Frontal cortex (tissue), 4 donors: ENCODE measurements at places on chromosomes 13 and 19.

- DNase-seq = no peak
Observed at GRCh38 chr19:866769-867300, 7.4 kb downstream of the CFD start.

DNA sequence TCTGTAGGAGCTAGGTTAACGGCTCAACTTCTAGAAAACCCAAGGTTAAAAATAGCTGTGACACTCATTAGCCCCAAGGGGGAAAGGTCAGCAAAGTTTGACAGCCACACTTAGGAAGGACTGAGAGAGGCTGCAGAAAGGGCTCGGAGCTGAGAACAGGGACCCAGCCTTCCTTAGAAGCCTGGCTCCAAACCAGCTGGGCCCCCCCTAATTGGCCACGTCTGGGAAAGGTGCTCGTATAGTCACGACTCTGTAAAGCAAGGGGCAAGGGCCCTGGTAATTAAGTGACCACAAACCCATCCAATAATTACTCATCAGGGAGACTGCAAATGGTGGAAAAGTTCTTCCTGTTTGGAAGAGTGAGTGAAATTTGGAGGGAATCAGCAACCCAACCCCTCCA lies 90.5 kb downstream of the RNASEH2B start:
- no peak for DNase-seq

DNA sequence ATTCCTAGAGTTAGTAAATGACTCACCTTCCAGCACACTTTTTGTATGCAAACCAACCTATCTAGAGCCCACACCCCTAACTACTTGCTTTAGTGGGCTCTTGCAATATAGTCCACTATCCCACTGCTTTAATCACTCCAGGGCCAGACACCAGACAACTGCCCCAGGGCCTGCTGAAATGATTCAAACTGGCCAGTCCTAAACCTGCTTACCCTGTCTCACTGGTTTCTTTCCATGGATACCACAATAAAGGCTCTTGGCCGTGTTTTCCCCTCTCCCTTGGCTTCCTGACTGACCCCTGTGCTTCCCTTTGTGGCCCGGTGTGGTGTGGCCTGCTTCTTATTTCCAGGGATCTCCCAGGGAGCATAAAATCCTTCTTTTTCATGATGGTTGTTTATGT lies 14.6 kb downstream of the HS6ST3 start:
- no peak for DNase-seq

- no peak for DNase-seq
Observed at GRCh38 chr13:31885994-31886393, 145.6 kb upstream of the FRY start.

DNA sequence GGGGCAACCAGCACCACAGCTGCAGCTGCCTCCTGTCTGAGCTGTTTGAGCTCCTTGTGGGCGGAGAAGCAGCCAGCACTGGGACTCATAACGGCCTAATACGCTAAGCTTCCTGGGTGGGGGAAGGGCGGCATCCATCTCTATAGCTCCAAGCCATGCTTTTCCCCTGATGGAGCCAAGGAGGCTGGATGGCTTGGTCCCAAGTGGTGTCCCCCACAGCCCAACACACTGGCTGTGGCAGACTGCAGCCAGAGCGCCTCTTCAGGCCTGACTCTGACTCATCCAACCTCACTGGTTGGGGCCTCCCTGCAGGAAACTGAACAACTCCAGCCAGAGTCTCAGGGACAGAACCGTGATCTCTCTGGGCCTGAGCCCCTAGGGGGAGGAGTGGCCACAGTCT lies 537.3 kb downstream of the SUCLA2 start:
- no peak for DNase-seq

GRCh38 chr13:28026508-28026907 lies 38.0 kb upstream of the URAD start:
- DNase-seq = no peak

- peak; percentile 67 for DNase-seq
Observed at GRCh38 chr19:50705422-50706019, 14.1 kb downstream of the SHANK1 start.

DNA sequence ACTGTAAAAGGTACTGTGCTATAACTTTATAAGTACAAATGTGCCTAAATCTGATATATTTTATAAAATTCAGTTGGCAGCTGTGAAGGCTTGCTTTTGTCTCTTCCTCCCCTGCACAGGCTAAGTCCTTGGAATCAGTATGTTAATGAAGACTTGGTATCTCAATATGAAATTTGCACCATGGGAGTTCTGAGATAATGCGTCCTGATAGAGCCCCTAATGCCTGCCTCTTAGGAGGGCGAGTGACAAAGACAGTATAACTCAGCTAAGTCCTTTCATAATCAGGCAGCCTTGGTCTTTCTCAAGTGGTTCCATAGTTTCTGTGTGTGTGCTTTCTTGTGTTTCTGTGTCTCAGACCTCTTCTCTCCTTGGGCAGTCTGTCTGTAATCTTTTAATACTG lies 14.7 kb downstream of the LRCH1 start:
- no peak for DNase-seq

DNA sequence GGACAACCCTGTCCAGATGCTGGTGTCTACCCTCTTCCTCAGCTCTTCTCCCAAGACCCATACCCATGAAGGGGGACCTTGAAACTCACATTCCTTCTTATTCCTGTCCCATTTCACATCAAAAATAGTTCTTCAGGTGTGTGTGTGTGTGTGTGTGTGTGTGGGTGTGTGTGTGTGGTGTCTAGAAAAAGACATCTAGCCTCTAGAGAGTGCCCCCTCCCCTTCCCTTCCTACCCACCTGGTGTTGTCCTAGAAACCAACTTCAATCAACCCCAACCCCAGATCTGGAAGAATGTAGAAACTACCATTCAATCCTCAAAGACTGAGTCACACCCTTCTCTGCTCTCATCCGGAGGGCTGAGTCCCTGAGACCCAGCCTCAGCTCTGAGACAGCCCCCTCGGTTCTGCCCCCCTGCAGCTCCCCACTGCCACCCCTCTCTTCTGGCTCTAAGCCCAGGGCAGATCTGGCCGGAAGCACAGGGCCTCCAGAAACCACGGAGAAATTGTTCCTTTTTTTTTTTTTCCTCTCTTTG lies 3.5 kb downstream of the KCNN4 start:
- DNase-seq = peak; percentile 44

- peak; percentile 98 for DNase-seq
Observed at GRCh38 chr19:2041683-2042484, 9.2 kb downstream of the MKNK2 start.

- DNase-seq = no peak
Observed at GRCh38 chr19:19004144-19004543, 29.2 kb downstream of the SUGP2 start.

GRCh38 chr19:49497047-49497788 lies 984 bp downstream of the RPS11 start:
- DNase-seq = no peak

DNA sequence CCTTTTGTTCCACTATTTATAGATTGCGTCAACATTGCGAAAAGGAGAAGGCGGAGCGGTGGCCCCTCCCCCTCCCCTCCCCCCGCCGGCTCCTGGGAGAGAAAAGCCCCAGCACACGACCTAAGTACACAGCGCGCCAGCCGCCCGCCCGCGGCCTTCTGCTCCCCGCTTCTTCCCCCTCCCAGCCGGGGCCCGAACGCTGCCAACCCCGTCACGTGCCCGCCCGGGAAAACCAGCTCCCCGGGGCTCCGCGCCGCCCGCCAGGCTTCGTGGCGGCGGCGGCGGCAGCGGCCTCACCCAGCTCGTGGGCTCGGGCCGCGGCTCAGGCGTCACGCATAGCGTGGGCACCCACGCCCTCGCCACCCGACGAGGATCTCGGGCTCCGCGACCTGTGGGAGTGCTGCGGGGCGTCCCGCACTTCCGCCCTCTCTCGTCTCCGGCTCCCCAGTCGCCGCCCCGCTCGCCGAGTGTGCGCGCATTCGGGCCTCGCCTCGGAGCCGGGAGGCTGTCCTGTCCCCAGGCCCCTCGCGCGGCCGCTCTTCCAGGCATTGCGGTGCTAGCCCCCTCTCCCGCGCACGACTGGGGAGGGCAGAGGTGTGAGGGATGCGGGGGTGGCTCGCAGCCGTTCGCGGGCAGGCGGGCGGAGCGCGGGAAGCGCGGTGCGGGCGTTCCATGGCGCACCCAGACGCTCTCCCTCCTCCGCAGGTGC lies 110.5 kb downstream of the KCNRG start:
- peak; percentile 93 for DNase-seq

GRCh38 chr19:41711376-41712261 lies 3.2 kb downstream of the CEACAM5 start:
- no peak for DNase-seq

DNA sequence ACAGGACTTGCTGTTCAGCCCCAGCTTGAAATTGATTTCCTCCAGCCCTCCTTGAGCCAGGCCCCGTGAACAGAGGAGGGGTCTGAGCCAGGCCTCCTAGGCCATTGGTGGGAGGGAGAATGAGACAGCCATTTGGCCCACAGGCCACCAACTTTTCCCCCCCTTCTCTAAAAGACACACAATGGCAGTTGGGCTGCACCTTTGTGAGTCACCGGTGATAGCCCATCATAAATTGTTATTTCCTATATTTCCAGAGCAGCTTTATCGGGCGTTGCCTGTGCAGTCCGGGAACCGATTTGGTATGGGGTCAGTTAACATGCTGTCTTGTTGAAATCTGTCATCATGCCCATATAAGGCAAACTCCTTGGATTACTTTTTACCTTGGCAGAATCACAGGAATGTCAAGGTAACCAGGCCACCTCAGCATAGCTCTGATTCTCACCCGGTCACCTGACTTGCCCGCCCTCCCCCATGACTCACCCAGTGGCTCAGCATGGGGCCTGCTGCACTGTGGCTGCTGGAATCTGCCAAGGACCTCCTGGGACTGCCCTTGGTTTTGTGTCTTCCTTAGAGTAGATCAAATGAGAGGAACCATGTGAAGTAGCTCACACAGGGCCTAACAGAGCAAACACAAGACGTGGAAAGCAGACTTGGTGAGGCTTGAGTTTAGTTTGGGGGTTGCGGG lies 36.1 kb downstream of the ACTN4 start:
- no peak for DNase-seq

DNA sequence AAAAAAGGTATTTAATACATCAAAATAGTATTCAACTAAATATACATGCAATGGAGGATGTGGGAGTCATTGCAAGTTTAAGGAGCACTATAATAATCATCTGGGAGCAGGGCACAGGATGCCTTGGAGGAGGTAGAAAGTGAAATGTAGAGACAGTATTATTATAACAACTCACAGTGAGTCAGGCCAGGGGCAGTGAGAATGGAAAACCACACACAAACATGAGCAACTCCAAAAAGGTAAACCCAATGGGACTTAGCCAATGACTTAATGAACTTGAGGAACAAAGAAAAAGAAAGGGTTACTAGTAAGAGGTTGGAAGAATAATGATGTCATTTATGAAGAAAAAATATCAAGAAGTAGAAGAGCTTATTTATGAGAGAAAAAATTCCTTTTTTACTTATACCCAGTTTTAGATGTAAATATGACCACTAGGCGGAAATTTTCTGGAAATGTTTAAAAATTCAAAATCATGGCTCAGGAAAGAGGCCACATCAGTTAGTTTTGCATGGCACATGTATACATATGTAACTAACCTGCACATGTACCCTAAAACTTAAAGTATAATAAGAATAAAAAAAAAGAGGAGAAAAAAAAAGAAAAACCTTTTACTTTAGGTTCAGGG lies 389.3 kb downstream of the SUCLA2 start:
- no peak for DNase-seq

DNA sequence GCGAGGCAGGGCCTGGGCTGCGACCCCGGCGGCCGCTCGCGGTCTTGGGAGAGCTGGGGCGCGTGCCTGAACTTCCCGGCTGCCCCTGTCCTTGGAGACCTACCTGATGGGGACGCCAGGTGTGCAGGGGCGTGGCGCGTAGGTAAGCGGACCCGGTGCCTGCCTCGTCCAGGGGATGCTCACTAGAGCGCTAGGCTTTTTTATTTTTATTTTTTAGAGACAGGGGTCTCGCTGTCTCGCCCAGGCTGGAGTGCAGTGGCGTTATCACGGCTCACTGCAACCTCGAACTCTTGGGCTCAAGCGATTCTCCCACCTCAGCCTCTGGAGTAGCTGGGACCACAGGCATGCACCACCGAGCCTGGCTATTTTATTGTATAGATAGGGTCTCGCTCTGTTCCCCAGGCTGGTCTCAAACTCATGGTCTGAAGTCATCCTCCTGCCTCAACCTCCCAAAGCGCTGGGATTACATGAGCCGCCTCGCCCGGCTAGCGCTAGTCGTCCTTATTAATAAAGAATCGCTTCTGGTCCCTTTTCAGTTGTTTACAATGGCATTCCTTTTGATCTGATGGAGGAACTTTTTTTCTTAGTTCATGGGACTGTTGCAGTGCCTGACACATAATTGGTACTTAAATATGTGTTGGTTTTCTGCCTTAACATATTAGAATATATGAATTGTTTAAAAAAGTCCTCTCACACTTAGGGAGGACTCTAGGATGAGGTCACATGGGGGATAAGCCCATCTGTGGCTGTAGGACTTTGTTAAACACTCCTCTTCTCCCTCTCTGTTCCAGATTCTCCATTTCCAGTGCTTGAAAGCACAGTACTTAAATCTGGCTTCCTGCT lies 812 bp downstream of the DPY19L3 start:
- no peak for DNase-seq

DNA sequence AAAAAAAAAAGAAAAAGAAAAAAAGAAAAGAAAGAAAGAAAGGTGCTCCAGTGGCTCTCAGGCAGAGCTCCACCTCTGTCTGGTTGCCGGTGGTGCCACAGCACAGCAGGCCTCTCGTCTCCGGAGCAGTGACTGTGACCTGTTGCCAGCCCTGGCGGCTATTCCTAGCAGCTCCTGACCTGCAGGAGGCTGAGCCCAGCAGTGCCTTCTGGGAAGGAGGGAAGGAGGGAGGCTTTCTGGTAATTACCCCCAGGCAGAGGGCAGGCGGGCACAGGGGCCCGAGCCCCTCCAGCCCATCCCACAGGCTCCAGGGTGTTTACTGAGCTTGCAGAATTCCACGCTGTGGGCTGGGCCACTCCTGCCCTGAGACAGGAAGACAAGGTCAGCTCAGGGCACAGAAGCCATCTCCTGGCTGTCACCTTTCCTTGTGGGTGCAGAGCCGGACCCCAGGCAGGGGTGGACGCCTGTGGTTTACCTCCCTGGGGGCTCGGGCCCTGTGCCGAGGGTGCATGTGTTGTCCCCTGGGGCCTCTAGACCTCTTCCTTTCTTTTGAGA lies 77.9 kb downstream of the GNG7 start:
- no peak for DNase-seq

GRCh38 chr13:39016787-39017186 lies 21.1 kb downstream of the PROSER1 start:
- DNase-seq = peak; percentile 23

GRCh38 chr19:46015687-46016425 lies 7.0 kb downstream of the PGLYRP1 start:
- no peak for DNase-seq

DNA sequence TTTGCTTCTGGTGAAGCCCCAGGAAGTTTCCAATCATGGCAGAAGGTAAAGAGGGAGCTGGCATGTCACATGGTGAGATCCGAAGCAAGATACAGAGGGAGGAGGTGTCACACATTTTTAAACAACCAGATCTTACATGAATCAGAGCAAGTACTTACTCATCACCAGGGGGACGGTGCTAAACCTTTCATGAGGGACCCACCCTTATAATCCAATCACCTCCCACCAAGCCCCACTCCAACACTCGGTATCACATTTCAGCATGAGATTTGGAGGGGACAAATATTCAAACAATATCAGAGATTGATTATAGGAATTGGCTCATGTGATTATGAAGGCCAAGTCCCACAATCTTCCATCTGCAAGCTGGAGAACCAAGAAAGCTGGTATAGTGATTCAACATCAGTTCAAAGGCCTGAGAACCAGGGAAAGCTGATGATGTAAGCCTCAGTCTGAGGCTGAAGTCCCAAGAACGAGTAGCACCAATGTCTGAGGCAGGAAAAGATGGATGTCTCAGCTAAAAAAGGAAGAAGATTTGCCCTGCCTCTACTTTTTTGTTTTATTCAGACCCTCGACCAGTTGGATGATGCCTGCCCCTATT lies 58.6 kb upstream of the WDFY2 start:
- no peak for DNase-seq
